ENCODE measurements at places on chromosomes 3 and 15.

GRCh38 chr3:59085976-59086375 is 36.2 kb upstream of the CFAP20DC start:
- DNase-seq = no peak

DNA sequence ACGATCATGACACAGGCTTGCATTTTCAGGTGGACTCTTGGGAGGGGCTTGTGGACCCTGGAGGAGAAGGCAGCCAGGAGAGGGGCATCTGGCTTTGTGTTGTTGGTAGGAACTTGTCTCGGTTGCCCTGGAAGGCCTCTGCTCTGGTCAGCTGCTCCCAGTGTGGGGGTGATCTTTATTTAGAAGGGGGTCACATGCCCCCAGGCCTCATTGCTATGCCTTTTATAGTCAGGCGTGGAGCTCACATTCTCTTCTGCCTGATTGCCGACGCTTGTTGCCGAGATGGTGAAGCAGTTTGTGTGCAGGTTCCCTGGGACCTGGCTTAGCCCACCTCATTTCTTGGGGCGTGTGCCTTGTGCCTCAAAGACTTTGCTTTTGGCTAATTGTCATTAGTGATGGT is 66.6 kb downstream of the IGF1R start:
- no peak for DNase-seq

DNA sequence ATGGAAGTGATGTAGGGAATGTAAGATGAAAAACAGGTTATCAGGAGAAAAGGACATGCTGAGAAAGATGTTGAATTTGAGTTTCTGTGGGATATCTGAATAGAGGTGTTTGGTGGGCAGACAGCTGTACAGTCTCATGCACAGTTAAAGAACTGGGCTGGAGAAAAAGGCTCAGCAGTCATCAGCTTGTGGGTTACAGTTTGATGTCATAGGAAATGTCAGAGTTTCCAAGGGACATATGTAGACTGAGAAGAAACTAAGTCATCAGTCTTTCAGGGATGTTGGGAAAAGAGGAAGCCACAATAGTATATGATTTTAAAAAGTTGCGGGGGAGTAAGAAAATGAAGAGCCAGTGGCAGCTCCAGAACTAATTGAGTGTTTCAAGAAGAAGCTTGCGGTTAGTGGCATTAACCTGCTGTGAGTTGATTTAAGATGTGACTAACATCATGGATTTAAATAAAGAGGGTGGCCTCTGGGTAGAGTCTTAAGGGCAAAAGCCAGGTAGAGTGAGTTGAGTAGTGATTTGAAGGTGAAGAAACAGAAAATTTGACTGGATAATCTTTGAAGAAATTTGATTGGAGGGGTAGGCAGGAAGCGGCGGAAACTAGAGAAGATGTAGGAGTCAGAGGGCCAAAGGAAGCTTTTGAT is 24.6 kb downstream of the GORASP1 start:
- DNase-seq = no peak

- DNase-seq = no peak
These were observed 7.9 kb upstream of the DOCK3 start for GRCh38 chr3:50666837-50667236.

DNA sequence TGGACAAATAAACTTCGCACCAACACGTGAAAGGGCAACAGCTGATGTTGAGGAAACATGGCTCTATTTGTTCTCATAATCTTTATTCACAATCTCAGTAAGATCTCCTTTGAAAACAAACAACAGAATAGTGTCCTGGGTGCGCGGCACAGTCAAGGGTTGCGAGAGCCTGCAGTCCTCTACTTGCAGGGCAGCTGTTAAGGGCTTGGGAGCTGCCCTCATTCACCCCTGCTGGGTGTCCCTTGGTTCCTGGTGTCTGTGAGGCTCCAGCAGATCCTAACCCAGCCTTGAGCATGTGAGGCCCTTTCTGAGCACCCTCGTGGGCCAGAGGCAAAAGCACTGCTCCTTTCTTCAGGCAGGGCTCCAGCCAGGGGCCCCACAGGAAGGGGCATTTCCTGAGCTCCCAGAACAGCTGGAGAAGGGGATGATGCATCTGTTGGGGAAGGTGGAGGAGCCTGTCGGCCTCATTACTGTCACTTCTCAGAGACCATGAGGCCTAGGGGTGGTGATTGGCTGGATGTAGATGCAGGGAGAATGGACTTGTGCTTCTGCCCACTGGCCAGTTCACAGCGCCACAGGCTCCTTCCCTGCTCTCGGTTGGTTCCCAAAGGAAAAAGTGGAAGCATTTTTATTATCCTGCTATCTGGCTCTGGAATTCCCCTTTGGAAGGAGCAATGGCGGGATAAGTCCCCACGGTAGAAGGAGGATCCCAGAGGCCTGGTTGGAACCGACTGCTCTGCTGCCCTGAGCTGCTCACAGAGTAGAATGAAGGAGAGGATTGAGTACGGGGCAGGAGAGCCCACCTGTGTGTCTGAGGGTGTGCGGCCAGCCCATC is 51.9 kb upstream of the KLF13 start:
- peak; percentile 14 for DNase-seq

DNA sequence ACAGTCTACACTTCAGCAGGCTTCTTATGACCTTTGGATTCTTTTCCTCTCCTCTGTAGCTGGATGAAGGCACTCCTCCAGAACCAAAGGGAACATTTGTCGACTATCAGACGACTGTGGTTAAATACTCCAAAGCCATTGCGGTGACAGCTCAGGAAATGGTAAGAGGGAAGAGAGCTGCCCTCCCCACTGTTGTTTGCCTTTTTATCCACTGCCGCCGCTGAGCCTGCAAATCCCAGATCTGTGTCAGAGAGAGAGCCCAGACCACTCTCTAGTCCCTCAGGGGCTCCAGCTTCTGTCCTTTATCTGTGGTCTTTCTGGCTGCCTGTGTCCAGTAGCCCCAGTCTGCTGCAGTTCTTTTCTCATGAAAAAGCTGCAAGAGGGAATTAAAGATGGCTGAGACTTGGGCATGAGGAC is 261.5 kb upstream of the TPM1 start:
- no peak for DNase-seq

GRCh38 chr15:59298225-59298853 is 74.3 kb downstream of the MYO1E start:
- peak; percentile 48 for DNase-seq

- no peak for DNase-seq
These were observed 67.5 kb upstream of the TJP1 start for GRCh38 chr15:29889542-29890329.

- DNase-seq = no peak
These were observed 35.5 kb upstream of the CCNB2 start for GRCh38 chr15:59069430-59069829.

DNA sequence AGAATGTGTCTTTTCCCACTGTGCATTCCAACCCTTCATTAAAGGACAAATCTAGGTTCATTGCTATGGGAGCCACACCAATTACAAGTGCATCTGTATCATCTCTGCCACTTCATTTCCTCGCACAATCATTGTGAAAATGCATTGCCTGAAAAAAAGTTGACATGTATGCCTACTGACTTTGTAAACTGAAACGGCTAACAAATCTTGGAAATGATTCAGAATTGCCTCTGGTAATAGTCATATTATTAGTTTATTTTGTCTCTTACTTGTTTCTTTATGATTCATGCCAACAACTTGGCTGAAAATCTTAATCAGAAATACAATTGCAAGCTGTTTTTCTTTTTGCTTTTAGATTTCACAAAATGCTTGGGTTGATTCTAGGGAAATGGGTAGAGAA is 497.1 kb downstream of the ZIC1 start:
- DNase-seq = no peak

GRCh38 chr3:138907539-138907938 is 39.4 kb downstream of the FOXL2 start:
- no peak for DNase-seq

DNA sequence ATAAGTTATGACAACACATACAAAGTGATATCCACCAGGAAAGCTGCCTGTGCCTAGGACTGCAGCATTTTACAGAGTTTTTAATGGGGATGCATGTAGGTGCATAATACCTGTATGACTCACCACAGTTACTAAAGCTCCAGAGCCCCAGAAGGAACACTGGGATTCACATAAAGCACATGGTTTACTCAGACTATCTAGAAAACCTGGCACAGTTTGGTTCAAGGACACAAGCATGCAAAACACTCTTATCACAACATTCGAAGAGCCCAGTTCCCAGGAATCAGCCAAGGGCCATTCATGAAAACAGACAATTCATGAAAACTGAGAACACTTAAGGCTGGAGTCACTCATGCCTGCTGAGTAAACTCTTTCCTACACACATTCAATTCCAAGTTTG is 261.0 kb downstream of the PYDC2 start:
- DNase-seq = no peak

GRCh38 chr3:126422121-126422520 is 27.4 kb downstream of the CFAP100 start:
- DNase-seq = no peak

DNA sequence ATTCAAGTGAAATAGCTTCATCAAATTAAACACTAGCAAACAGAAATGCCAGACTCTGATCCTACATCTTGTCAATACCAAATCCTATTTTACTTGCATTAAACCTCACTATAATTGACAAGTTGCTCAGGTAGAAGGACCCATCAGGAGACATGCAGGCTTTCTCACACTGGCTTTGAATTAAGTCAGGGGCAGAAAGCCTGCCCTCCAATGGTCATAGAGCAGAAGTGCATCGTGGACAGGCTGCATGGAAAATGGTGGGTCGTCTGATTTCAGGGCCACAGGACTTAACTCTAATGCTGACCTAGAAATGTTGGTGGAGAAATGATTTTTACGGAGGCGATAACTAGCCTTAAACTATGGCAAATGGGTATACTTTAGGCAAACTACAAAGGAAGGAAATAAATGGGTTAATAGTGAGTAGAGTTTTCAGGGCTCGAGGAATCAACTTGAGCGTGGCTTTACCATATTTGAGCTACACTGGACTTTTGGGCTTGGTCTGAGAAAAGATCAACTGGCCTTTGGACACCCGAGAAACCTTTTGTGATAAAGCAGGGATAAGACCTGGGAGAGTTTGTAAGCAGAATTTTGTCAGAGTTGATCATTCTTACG is 283.9 kb downstream of the GRM7 start:
- no peak for DNase-seq

DNA sequence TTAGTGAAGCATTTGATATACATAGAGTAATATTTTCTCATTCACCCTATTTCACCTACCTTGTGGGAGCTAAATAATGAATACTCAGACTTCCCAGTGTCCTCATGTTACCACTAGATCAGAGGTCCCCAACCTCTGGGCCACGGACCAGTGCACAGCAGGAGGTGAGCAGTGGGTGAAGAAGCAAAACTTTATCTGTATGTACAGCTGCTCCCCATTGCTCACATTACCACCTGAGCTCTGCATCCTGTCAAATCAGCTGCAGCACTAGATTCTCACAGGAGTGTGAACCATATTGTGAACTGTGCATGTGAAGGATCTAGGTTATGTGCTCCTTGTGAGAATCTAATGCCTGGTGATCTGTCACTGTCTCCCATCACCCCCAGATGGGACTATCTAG is 79.4 kb downstream of the RETNLB start:
- DNase-seq = no peak

DNA sequence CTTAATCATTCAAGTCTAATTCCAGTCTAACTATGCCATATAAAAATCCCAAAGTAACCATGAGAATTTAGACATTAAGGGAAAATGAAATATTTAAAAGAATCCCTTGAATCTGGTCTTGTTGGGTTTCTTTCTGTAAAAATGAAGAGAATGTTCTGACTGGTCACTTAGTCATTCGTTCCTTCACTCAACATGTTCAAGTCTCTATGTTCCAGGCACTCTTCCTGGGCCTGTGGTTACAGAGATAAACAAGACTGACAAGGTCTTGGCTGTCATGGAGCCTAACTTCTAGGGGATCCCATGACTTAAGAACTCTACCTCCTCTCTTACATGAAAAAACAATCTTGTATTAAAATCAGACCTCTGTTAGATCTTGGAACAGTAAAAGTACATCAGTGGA is 638.6 kb upstream of the TBL1XR1 start:
- DNase-seq = no peak

- DNase-seq = no peak
These were observed 49.9 kb upstream of the ABI3BP start for GRCh38 chr3:101042996-101043686.

DNA sequence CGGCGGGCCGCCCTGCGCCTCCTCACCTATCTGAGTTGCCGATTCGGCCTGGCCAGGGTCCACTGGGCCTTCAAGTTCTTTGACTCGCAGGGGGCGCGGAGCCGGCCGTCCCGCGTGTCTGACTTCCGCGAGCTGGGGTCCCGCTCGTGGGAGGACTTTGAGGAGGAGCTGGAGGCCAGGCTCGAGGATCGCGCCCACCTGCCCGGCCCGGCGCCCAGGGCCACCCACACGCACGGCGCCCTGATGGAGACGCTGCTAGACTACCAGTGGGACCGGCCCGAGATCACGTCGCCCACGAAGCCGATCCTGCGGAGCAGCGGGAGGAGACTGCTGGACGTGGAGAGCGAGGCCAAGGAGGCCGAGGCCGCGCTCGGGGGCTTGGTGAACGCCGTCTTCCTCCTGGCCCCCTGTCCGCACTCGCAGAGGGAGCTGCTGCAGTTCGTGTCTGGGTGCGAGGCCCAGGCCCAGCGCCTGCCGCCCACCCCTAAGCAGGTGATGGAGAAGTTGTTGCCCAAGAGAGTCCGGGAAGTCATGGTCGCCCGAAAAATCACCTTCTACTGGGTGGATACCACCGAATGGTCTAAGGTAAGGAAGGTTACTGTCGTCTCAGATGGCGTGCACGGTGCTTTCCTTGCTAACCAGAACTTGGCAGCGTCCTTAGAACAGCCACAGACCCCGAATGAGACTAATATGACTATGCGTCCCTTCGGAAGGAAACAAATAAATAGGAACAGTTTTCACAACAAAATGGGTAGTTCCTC is 567 bp downstream of the TICRR start:
- peak; percentile 38 for DNase-seq

- no peak for DNase-seq
These were observed 60.2 kb upstream of the SLC4A7 start for GRCh38 chr3:27544372-27544865.
